Activated T-helper 17 cell treated with anti-CD3 and anti-CD28 coated beads, Interleukin-2, amount 50 U/mL, for 72 hours (primary cell): ENCODE measurements at places on chromosomes 13 and 19.

DNA sequence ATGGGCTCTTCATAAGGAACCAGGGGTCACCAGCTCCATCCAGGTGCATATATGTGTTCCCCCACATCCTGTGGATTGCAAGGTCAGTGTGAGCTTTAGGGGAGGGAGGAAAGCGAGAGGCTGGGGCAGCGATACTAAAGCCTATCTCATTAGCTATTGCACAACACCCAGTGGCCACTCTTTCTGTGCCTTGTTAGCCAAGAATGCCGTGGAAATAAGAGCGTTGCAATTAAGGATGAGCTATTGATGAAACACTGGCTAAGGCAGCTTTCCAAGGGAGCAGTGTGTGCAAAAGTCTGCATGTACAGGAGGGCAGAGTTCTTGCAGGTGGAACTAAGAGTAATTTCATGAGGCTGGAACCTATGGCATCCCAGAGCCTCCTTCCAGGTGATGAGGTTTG is 17.6 kb downstream of the TNFSF11 start:
- H3K27me3 ChIP-seq, result peaks cover 16% of the 10 kb centered on the region
- no peak for ATAC-seq
- no peaks in the 10 kb centered on the region for H3K4me1 ChIP-seq
- H3K36me3 ChIP-seq, result no peaks in the 10 kb centered on the region
- no peak overlapping the region for H3K4me3 ChIP-seq
- no peak overlapping the region for H3K27ac ChIP-seq

DNA sequence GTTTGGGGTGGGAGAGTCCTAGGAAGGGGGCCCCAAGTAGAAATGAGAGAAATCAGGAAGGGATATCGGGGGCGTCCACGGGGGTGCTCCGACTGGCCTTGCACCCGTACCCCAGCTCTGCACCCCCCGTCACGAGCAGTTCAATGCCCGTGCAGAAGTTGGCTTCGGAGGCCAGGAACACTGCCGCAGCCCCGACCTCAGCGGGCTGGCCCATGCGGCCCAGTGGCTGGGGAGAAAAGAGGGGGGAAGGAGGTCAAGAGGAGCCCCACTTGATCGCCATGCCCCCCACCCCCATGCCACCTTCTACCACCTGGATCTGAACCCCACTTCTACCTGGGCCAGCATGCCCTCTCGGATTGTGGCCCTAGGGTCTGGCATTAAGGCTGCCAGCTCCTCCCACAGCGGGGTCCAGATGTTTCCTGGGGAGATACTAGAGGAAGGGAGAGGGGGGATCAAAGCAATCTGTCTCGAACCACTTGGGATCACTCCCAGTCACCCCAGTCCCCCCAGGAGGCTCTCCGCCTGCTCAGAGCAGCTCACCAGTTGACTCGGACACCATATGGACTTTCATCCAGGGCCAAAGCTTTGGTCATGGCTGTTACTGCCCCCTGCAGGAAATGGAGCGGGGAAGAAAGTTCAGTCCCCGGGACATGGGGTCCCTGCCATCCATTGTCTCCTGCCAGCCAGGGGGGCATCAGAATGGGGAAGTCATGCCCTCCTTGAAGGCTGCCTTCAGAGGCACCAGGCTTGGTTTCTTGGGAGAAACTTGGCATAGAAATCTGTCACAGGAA is 2.5 kb upstream of the BCAT2 start:
- no peaks in the 10 kb centered on the region for H3K27me3 ChIP-seq
- H3K4me3 ChIP-seq, result no peak overlapping the region
- H3K36me3 ChIP-seq, result no peaks in the 10 kb centered on the region

DNA sequence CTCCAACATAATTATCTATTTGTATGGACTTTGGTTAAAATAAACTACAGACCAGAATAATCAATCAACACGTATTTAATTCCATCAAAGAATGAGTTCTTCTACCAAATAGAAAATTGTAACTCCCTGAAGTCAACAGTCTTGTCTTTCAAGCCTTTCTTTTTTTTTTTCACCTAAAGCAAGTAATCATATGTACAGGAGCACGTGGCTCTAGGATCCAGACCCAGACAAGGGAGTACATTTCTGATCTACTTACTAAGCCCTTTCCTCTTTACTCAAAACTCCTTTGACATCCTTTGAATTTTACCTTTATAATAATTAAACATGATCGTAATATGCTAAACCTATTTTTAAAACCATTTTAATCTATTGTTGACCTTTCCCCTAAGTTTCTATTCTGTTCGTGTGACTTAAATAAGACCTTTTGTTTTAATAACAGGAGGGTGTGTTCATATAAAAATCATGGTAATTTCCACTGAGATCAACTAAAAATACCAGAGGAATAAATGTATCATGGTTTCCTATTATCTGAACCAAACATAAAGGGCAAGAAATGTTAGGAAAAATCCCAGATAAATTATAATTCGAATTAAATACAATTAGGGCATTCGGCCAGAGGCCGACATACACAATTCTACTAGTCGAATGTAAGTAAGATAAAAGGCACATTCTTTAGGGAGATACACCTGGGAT is 1.7 kb downstream of the SLC7A1 start:
- peaks cover 29% of the 10 kb centered on the region for H3K4me1 ChIP-seq
- H3K4me3 ChIP-seq, result peak overlapping the region; percentile 81
- peaks cover 55% of the 10 kb centered on the region for H3K36me3 ChIP-seq
- no peak for ATAC-seq
- peak overlapping the region; percentile 74 for H3K27ac ChIP-seq

GRCh38 chr19:41395355-41395754 is 1.8 kb downstream of the EXOSC5 start:
- H3K27ac ChIP-seq, result peak overlapping the region; percentile 100
- H3K4me3 ChIP-seq, result peak overlapping the region; percentile 100

DNA sequence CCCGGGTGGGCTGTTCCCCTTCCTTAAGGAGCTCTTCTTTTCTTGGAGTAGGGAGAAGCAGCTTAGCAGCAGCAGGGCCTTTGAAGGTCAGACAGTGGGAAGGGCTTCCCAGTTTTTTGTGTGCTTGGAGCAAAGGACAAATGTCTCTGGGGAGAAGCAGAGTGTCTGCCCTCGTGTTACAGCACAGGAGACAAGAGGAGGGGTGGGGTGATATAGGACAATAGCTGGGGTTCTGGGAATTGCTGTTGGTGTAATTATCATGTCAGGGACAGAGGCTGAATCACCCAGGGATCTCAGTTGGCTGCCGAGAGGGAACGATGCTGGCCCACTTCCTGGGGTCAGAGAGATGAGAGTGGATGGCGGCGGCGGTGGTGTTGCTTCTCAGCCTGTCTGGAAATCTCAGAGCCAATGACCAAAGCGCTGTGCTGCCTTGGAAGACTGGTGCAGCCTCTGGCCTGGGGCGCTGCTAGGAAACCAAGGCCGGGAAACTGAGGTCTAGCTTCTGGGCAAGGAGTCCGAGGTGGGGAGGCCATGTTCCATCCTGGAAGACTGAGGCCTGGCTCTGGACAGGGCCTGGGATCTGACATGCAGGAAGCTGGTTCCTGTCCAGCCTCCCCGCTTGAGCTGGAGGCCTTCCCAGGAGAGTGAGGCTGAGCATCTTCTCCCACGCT is 1.2 kb downstream of the INAFM1 start:
- peaks cover 26% of the 10 kb centered on the region for H3K4me1 ChIP-seq
- no peaks in the 10 kb centered on the region for H3K27me3 ChIP-seq
- H3K27ac ChIP-seq, result peak overlapping the region; percentile 56
- ATAC-seq, result no peak

- peak overlapping the region; percentile 73 for H3K27ac ChIP-seq
- no peak for ATAC-seq
- H3K27me3 ChIP-seq, result no peaks in the 10 kb centered on the region
- peaks cover 24% of the 10 kb centered on the region for H3K4me1 ChIP-seq
- peaks cover 61% of the 10 kb centered on the region for H3K36me3 ChIP-seq
These were observed 1.4 kb downstream of the BST2 start for GRCh38 chr19:17404015-17404414.

DNA sequence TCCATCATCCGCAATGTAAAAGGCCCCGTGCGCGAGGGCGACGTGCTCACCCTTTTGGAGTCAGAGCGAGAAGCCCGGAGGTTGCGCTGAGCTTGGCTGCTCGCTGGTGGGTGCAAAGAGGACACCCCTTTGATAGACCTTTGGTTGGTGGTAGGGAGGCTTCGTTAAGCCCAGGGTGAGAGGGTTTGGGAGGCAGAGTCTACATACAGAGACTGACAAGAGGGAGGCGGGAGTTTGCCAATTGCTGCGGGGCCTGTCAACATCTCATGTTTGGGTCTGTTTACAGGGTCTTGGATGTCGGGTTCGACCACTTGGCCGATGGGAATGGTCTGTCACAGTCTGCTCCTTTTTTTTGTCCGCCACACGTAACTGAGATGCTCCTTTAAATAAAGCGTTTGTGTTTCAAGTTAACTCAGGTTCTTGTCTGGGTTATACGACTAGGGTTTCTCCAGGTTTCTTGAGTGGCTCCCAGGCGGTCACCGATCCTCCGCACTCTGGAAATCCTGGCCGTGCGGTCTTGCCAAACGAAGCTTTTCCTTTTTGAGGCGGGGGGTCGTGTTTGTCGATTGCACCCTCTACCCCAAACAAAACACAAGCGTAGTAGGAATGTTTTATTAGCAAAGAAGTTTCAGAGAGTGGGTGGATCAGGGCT is 816 bp downstream of the RPS28 start:
- H3K27ac ChIP-seq, result peak overlapping the region; percentile 100
- no peak for ATAC-seq
- no peaks in the 10 kb centered on the region for H3K27me3 ChIP-seq

DNA sequence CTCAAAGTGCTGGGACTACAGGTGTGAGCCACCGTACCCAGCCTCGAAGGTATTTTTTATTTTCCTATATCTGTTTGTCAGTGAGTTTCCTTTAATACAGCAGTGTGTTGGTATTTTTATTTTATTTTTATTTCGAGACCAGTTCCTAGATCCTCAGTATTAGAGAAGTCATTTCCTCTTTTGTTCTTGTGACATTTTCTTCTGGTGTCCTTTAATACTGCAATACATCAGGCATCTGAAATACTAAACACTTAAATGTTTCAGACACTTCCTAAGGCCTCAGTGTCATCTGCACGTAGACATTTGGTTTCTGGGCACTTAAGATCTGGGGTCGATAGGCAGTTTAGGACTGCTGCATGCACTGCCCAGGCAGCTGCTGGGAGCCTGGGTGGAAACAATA is 22.5 kb downstream of the GATAD2A start:
- H3K27me3 ChIP-seq, result no peaks in the 10 kb centered on the region
- peak overlapping the region; percentile 63 for H3K27ac ChIP-seq
- H3K4me3 ChIP-seq, result no peak overlapping the region
- peaks cover 38% of the 10 kb centered on the region for H3K4me1 ChIP-seq
- no peak for ATAC-seq
- H3K36me3 ChIP-seq, result peaks cover 24% of the 10 kb centered on the region

GRCh38 chr13:30486230-30487074 is 20.7 kb upstream of the HMGB1 start:
- peaks cover 7% of the 10 kb centered on the region for H3K27me3 ChIP-seq
- no peak overlapping the region for H3K4me3 ChIP-seq
- no peak for ATAC-seq
- no peaks in the 10 kb centered on the region for H3K36me3 ChIP-seq
- H3K4me1 ChIP-seq, result no peaks in the 10 kb centered on the region
- no peak overlapping the region for H3K27ac ChIP-seq

DNA sequence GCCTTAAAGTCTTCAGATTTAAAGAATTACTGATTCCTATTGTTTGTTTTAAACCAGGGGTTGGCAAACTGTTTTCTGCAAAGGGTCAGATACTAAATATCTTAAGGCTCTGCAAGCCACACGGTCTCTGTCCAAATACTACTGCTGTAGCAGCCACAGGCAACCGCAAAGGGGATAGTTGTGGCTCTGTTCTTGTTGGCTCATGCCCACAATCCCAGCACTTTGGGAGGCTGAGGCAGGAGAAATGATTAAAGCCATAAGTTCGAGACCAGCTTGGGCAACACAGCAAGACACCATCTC is 22.4 kb downstream of the RANBP3 start:
- peaks cover 48% of the 10 kb centered on the region for H3K4me1 ChIP-seq
- H3K27ac ChIP-seq, result peak overlapping the region; percentile 94
- H3K36me3 ChIP-seq, result peaks cover 40% of the 10 kb centered on the region
- H3K27me3 ChIP-seq, result no peaks in the 10 kb centered on the region
- peak overlapping the region; percentile 84 for H3K4me3 ChIP-seq

DNA sequence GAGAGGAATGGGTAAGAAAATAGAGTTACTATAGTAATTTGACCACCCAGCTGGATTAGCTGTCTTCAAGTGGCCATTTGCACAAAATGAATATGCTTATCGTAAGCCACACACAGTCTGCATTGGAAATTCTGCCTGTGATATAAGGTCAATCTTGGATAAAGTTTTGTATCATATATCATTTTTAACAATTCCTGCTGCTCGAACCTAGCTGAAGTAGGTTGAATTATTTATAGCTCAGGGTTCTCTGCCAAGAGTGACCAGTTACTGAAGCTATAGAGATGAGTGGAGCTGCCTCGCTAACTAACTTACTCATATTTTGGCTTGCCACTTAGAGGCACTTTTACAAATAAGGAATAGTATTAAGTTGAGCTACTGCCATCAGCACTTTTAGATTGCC is 220.9 kb downstream of the RGCC start:
- ATAC-seq, result no peak
- H3K4me3 ChIP-seq, result no peak overlapping the region
- no peaks in the 10 kb centered on the region for H3K27me3 ChIP-seq
- no peak overlapping the region for H3K27ac ChIP-seq
- H3K36me3 ChIP-seq, result peaks cover 40% of the 10 kb centered on the region
- H3K4me1 ChIP-seq, result no peaks in the 10 kb centered on the region

- H3K27ac ChIP-seq, result no peak overlapping the region
- H3K4me1 ChIP-seq, result no peaks in the 10 kb centered on the region
- H3K36me3 ChIP-seq, result no peaks in the 10 kb centered on the region
- H3K4me3 ChIP-seq, result no peak overlapping the region
- ATAC-seq, result no peak
- no peaks in the 10 kb centered on the region for H3K27me3 ChIP-seq
These were observed 66.9 kb downstream of the C13orf42 start for GRCh38 chr13:51044023-51044665.

GRCh38 chr19:41225238-41226052 is 6.4 kb downstream of the AXL start:
- peak overlapping the region; percentile 80 for H3K4me3 ChIP-seq
- H3K27ac ChIP-seq, result peak overlapping the region; percentile 95
- peaks cover 5% of the 10 kb centered on the region for H3K36me3 ChIP-seq
- peaks cover 10% of the 10 kb centered on the region for H3K27me3 ChIP-seq

GRCh38 chr13:113186061-113186900 is 22.2 kb downstream of the PCID2 start:
- no peaks in the 10 kb centered on the region for H3K27me3 ChIP-seq
- H3K4me1 ChIP-seq, result peaks cover 26% of the 10 kb centered on the region
- H3K27ac ChIP-seq, result peak overlapping the region; percentile 88
- H3K36me3 ChIP-seq, result peaks cover 100% of the 10 kb centered on the region
- ATAC-seq, result peak; percentile 76
- H3K4me3 ChIP-seq, result peak overlapping the region; percentile 90

- H3K4me1 ChIP-seq, result no peaks in the 10 kb centered on the region
- H3K4me3 ChIP-seq, result no peak overlapping the region
- no peak overlapping the region for H3K27ac ChIP-seq
These were observed 11.7 kb downstream of the RAP2A start for GRCh38 chr13:97445522-97446187.
